ENCODE measurements at places on chromosomes 4 and X.

DNA sequence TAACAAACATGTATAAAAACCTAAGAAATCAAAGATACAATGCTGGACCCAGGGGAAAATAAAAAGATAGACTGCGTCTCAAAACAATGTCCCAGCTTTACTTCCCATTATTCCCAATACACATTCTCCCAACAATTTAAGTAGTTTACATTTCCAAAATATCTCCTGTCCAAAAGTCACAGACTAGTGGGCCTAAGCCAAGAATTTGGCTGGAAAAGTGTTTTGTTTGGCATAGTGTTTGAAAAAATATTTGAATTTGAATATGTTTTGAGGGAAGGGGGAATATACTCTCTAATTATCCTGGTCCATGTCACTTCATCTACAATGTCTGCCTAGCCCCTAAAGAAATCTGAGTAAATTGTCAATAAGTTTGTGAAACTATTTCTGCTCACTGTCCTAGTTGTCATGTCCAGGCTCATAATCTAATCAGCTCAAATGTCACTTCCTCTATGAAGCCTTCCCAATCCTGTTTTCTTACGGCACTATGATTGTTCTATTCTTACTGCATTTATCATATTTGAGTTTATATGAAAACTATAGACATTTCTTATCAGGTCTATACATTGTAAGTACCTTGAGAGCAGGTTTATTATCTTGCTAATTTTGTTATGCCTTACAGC is 74.4 kb downstream of the SEC24D start:
- DNase-seq: no peak

- DNase-seq: no peak
Observed at GRCh38 chr4:186486172-186486571, 69.2 kb downstream of the MTNR1A start.

- no peak for DNase-seq
Observed at GRCh38 chrX:22800806-22801205, 199.0 kb upstream of the DDX53 start.

DNA sequence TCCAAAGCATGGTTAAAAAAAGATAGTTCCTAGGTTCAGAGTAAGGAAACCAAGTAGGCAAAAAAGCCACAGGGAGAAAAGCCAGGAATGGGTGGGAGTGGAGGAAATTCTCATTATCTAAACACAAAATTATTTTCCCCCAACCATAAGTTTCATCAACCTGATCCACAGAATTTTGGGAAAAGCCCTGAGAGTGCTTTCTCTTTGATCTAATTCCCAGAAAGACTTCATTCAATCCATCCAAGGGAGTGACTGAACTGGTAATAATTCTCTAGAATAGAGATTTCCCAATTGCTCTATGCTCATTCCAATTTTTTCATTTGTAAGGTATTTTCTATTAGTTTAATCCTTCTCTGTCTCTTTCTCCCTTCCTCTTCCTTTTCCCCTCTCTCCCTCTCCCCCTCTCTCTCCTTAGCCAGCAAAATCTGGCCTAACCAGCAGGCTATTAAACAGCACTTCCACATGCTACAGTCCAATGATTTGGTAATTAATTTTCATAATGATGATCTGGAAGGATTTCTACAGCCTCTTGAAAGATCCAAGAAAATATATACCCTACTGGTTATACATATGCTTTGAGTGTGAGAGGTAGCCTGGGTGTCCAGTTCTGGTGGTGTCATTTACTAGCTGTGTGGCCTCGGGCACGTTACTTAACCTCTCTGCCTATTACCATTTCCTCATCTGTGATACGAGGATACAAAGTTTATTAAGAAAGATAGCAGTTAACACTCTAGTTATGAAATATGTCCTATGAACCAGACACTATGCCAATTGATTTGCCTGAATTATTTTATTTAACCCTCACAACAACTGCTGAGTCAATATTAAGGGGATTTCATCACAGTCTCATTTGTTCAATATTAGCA is 251.5 kb upstream of the RASGEF1B start:
- no peak for DNase-seq

DNA sequence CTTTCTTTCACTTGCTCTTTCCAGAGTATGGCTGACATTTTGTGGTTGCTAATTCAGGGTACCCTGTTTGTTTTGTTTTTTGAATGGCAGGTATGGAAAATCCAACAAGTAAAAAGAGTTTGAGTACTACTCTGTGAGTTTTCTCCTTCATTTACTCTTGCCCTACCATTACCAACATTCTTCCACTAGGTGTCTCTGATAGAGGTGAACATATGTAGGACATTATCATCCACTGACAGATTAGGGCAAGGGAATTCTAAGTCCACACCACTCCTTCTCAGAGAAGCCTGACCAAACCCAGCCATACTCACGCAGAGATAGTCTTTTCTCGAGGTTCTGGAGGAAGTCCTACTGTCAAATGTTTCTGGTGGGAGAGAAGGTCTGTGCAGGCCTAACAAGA is 36.7 kb upstream of the HDAC8 start:
- DNase-seq: no peak

GRCh38 chr4:112127048-112127637 is 18.1 kb upstream of the FAM241A start:
- no peak for DNase-seq

DNA sequence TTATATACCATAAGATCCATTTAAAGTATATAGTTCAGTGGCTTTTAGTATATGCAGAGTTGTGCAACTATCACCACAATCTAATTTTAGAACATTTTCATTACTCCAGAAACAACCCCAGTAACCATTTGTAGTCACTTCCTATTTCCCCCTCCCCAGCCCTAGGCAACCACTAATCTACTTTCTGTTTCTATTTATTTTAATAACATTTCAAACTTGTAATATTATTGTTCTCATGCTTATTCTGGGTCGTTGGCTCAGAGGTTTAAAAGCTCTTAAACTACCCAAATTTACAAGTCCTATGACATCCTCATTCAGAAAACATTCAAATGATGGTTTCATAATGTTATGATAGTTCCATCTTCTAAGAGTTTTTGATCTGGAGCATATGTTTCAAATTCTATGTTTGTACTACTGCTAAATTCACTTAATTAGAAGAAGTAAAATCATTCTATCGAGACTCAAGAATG is 18.4 kb downstream of the XIAP start:
- no peak for DNase-seq

GRCh38 chrX:1011691-1012283 is 200.7 kb downstream of the CRLF2 start:
- DNase-seq: no peak

GRCh38 chr4:122914938-122915337 is 7.5 kb downstream of the NUDT6 start:
- no peak for DNase-seq

GRCh38 chr4:2832981-2833670 is 10.5 kb upstream of the ADD1 start:
- DNase-seq: no peak

DNA sequence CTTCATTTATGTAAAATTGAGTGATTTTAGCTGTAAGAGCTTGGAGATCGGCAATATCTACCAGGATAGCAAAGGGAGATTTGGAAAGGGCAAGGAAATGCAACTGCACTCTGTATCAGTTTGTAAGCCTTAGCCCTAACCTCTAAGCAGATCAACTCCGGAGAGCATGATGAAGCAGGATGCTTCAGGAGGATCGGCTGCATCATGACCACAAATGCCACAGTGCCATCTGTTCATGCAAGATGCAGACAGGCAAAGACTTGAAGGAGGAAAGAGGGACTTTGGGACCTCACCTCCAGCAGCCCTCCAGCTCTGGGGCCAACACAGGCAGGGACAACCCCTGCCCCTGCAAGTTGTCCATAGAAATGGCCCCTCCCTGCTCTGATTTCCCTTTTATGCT is 377.6 kb upstream of the GATB start:
- DNase-seq: no peak

- DNase-seq: no peak
Observed at GRCh38 chr4:48664938-48665337, 115.1 kb downstream of the FRYL start.

DNA sequence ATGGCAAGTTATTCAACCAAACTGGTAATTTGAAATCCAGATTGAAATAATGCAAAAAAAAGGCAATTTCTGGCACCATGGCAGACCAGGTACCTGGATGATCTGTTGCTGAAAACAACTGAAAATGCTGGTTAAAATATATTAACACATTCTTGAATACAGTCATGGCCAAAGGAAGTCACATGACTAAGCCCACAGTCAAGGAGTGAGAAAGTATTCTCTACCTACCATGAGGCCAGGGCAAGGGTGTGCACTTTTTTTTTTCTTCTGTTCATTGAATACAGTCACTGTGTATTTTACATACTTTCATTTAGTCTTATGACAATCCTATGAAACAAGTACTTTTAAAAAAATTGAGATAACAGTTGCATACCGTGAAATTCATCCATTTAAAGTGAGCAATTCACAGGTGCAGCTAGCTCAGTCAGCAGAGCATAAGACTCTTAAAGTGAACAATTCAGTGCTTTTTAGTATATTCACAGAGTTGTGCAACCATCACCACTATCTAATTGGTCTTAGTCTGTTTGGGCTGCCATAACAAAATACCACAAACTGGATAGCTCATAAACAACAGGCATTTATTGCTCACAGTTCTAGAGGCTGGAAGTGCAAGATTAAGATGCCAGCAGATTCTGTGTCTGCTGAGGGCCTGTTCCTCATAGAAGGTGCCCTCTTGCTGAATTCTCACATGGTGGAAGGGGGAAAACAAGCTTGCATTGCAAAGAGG is 4.8 kb upstream of the MPP1 start:
- DNase-seq: no peak

DNA sequence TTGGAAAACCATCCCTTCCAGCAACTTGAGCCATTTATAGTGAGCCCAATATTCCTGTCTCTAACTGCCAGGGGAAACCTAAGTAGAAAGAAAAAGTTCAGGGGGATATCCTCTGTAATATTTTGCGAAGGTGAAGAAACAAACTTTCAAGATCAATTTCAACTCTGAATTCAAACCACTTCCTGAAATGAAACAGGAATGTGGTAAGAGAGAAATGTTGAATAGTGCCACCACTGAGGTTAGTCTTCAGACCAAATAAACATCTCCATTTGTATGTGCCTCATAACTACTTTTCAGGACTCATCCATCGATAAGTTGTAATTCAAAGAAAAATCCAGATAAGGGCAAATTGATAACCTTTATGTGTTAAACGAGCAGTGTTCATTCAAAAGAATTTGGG is 128.7 kb downstream of the GABRB1 start:
- no peak for DNase-seq

DNA sequence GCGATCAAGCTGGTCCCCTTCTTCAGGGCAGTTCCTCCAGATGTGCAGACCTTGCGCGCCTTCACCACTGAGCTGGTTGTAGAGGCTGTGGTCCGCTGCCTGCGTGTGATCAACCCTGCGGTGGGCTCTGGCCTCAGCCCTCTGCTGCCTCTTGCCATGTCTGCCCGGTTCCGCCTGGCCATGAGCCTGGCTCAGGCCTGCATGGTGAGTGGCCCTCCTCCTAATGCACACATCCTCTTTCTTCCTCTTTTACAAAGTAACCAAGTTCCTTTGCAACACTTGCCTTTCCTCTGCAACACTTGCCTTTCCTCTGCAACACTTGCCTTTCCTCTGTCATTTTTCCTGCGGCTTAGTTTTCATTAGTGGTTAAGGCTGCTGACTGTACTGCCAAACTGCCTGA is 1.8 kb downstream of the CCDC22 start:
- DNase-seq: no peak

DNA sequence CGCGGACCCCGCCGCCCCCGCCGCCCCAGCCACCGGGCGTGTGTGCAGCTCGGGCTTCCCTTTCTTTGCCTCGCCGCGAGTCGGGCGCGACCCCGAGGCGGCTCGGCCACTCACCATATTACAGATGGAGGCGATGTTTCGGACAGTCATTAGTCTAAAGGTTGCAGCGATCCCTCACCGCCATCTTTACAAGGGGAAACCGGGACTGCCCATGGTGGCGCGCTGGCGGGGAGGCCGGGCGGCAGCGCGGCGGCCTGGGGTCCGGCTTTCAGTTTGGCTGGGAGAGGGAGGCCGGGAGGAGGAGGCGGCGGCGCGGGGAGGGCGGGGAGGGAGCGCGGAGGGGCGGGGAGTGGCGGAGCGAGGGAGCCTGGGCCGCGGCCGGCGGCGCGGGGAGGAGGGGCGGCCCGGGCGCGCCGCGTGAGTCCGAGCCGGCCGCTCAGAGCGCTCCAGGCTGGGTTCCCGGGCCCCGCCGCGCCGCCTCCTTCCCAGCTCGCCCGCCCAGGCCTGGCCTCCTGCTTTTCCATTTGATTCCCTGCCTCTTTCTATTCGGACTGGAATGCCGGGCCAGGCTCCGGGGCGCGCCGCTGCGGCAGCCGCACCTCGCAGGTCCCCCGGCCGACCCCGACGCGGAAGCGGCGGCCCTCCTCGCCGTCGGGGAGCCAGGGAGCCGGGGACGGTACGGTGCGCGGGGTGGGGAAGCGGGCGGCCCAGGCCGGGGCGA is at the start of gene USP46:
TSS of gene USP46 (minus strand) at position 301 of the 721 bp plus-strand sequence. CDS start at position 150, 151 bp downstream.
- DNase-seq: peak; percentile 38

- no peak for DNase-seq
Observed at GRCh38 chr4:153063490-153063889, 127.4 kb downstream of the FHDC1 start.

- no peak for DNase-seq
Observed at GRCh38 chr4:173211838-173212237, 43.2 kb downstream of the GALNT7 start.

DNA sequence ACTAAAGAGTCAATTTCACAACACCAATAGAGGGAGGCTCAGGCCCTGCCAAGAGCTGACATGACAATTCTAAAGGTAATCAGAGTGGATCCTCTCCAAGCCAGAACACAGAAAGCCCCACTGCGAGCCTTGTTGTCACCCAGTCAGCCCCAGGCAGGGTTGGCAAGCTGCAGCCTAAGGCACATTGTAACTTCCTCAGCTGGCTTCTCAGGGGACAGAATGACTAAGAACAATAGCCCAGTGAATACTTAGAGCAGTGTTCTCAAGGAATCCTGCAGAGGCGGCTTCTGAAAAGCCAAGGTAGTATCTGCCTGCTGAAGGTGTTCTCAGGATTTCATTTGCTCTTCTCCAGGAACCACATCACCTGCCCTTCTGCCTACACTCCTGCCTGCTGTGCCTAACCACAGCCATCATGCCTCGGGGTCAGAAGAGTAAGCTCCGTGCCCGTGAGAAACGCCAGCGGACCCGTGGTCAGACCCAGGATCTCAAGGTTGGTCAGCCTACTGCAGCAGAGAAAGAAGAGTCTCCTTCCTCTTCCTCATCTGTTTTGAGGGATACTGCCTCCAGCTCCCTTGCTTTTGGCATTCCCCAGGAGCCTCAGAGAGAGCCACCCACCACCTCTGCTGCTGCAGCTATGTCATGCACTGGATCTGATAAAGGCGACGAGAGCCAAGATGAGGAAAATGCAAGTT is at the start of gene MAGEB4:
TSS of gene MAGEB4 (plus strand) at position 277 of the 692 bp plus-strand sequence. CDS start at position 413, 136 bp downstream.
- no peak for DNase-seq

- no peak for DNase-seq
Observed at GRCh38 chr4:628821-629635, 3.7 kb downstream of the PDE6B start.

DNA sequence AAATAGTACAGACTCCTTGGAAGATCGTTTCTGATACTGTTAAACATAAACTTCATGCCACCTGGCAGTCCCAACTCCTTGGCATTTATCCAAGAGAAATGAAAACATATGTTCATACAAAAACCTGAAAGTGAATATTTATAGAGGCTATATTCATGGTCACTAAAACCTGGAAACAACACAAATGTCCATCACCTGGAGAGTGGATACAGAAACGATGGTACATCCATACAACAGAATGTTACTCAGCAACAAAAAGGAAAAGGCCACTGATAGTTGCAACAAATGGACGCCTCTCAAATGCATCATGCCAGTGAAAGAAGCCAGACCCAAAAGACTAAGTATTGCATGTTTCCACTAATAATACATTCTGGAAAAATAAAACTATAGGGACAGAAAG is 34.0 kb upstream of the SORBS2 start:
- no peak for DNase-seq

GRCh38 chrX:155235891-155236290 is 19.6 kb downstream of the VBP1 start:
- no peak for DNase-seq

- DNase-seq: no peak
Observed at GRCh38 chr4:13409324-13409723, 74.8 kb downstream of the RAB28 start.
